ENCODE measurements at places on chromosomes 2 and 18.

DNA sequence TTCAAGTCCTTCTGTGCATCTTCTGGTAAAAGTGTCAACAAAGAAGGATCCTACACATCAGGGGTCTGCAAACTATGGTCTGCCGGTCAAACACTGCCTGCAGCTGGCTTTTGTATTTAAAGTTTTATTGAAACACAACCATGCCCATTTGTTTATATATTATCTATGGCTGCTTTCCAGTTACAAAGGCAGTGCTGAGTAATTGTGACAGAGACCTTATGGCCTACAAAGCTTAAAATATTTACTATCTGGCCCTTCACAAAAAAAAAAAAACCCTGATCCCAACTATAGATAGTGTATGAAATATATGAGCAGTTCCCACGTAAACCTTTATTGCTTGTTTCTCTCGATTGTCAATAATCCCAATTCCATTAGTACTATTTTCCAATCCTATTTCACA, 101.4 kb downstream of the RBMS1 start:
- DNase-seq = no peak

- DNase-seq = no peak
Measured at GRCh38 chr18:12552879-12553242, 105.0 kb downstream of the SPIRE1 start.

GRCh38 chr2:10159581-10160131, 37.1 kb downstream of the RRM2 start:
- no peak for DNase-seq

- peak; percentile 64 for DNase-seq
Measured at GRCh38 chr2:108534584-108535356, 500 bp downstream of the LIMS1 start.

GRCh38 chr2:28447943-28448792, 47.7 kb upstream of the PLB1 start:
- no peak for DNase-seq

GRCh38 chr2:85972355-85972754, 83.6 kb upstream of the ST3GAL5 start:
- no peak for DNase-seq

- DNase-seq = no peak
Measured at GRCh38 chr2:1020206-1020605, 69.6 kb downstream of the SNTG2 start.

- DNase-seq = no peak
Measured at GRCh38 chr2:102780467-102780866, 18.6 kb downstream of the TMEM182 start.

GRCh38 chr18:48943736-48944527, 6.8 kb downstream of the SMAD7 start:
- DNase-seq = no peak

GRCh38 chr2:139477618-139478017, 697.4 kb upstream of the NXPH2 start:
- no peak for DNase-seq
